ENCODE measurements at places on chromosomes 6 and 20.

- no peak for DNase-seq
Observed at GRCh38 chr6:147831356-147831755, 322.9 kb downstream of the SAMD5 start.

- no peak for DNase-seq
Observed at GRCh38 chr6:147712841-147713240, 204.4 kb downstream of the SAMD5 start.

- DNase-seq = no peak
Observed at GRCh38 chr20:32296412-32296811, 19.0 kb downstream of the KIF3B start.

DNA sequence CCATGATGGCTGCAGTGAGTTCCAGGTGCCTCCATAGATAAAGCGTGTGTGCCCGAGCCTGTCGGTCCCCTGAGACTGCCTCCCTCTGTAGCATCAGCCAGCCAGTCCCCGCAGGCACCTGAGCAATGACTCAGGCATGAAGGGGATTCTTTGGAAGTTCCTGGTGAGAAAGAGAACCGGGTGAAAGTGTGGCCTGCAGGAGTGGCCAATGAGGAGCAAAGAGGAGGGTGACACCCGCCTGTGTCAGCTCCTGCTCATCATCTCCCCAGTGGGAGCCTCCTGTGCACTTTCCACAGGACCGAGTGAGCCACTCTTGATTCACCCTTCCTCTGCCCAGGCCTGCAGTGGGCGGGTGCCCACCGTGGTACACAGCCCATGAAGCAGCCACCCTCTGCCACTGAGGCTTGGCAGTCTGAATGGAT lies 71.2 kb upstream of the PTPN1 start:
- no peak for DNase-seq

DNA sequence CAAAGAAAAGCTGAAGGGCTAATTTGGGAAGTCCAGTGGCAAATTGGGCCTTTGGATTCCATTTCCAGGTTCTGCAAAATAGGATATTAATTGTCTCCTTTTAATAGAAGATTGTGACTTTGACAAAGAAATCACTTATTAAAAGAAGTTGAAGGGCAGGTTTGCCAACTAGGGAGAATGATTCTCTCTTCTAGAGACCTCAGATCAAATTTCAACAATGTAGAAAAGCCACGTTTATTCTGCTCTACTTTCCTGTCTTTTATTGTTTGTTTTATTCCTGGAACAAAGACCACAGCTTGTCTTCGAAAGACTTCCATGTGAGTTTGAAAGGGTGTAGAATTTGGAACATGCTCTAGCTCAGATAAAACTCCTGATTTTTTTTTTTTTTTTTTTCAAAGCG lies 65.5 kb upstream of the PRL start:
- no peak for DNase-seq

- DNase-seq = peak; percentile 11
Observed at GRCh38 chr20:4962241-4962855, 39.0 kb downstream of the SLC23A2 start.

GRCh38 chr6:150416128-150416527 lies 47.3 kb downstream of the IYD start:
- DNase-seq = no peak

- DNase-seq = peak; percentile 66
Observed at GRCh38 chr6:26045065-26045927, 41.9 kb upstream of the HFE start.

DNA sequence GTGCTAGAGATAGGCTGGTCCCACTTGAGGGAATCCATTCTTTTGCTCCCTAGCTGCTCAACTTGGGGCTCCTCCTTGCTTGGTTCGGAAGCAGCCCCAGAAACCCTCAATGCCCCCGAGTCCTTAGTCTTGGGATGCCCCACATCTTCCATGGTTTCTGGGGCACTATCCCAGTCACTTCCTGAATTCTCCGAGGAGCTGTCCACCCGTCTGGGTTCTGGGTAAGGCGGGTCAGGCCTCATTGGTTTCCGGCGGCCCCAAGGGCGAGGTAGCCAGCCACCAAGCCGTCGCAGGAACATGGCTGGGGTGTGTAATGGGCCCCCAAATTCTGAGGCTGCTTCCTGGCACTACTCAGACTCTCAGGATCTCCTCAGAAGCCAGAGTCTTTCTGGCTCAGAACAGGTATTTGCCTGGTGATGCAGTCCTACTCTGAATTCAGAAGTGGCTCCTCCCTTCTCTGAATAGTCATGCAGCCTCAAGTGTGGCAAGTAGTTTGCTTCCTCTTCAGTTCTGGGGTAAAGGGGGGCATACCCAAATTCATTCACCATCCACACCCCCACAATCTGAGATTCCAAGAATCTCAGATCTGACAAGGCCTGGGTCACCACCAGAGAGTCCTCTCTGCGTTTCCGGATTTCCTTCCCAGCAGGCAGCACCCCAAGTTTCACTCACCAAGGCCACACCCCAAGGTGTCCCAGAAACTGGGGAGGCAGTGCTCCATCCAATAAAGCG lies 763 bp downstream of the C6orf47 start:
- no peak for DNase-seq

- DNase-seq = no peak
Observed at GRCh38 chr20:63394069-63394919, 33.1 kb upstream of the CHRNA4 start.

DNA sequence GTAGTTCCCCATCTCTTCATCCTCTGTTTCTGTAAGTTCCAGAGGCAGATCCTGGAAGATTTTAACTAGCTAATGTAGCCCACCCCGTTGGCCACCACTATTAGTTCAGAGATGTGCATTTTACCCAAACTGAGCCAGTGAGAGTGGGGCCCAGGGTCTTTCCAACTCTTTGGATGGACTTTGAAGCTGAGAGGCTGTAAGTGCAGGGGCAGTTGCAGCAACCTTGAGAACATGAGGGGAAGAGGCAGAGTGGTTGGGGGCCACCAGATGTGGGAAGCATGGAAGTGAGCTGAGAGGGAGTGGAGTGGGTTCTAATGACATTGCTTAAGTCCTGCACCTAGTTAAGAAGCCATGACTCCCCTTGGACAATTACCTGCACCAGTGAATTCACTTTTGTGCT lies 72.2 kb downstream of the CDH26 start:
- no peak for DNase-seq

Measured in activated naive CD4-positive, alpha-beta T cell treated with anti-CD3 and anti-CD28 coated beads, Interleukin-2, amount 50 U/mL, for 16 hours (primary cell).